ENCODE measurements at places on chromosomes 12 and 14. TPM values are rescaled to one million over a fixed set of nuclear protein-coding genes. Genes with fewer than 3 reads are reported as not detected.

The SPIC gene
- polyA plus RNA-seq: not detected

The ALG10 gene
- polyA plus RNA-seq: 9.4 TPM

DNA sequence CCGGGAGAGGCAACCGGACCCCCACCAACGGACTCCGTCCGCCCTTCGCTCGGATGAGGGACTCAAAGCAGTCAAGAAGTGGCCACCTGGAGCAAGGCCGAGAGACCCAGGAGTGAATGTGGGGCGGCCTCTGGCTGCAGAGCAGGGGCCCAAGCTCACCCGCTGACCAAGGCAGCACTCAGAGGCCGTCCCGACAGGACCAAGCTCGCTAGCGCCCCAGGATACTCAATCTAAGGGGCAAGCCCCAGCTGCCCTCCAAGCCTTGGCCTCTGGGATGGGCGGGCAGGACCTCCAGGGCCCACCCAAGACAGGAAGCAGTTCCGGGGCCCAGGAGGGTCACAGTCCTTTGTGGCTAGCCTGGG is 936 bp downstream of the AKT1 start:
- peak overlapping the region; percentile 44 for H3K27ac ChIP-seq
- peak overlapping the region; percentile 70 for H3K4me3 ChIP-seq
- H3K27me3 ChIP-seq: no peaks in the 10 kb centered on the region
- peaks cover 50% of the 10 kb centered on the region for H3K4me1 ChIP-seq
- H3K36me3 ChIP-seq: no peaks in the 10 kb centered on the region

- H3K4me1 ChIP-seq: no peaks in the 10 kb centered on the region
- no peaks in the 10 kb centered on the region for H3K36me3 ChIP-seq
- H3K27me3 ChIP-seq: no peaks in the 10 kb centered on the region
Observed at GRCh38 chr12:103382736-103383346, 112.9 kb downstream of the C12orf42 start.

Measured in testis (tissue), 5 donors.